ENCODE measurements at places on chromosomes 12 and 14.

DNA sequence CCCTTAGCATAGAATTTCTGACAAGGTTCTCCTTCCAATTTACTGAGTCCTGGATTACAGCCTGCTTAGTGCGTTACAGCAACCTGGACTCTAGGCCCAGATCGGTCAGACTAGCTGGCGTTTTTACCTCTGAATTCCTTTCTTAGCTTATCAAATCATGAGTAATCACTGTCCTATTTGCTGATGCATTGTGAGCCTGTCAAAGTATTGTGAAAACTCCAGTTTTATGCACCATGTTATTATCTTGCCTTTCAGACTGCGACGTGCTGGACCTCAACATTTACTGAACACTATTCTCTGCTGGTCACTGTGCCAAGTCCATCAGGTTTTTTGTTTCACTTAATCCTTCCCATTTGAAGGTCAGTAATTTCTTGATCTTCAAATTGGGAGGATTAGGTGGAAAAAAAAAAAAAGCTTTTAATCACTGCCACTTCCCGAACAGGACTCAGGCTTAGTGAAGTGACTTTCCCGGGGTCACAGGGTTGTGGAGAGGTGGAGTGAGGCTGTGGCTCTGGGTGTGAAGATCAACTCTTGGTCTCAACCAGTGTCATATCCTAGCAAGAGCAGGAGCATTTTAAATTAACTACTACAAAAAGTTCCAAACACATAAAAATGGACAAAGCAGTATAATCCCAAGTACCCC is 31.2 kb downstream of the FBXO21 start:
- no peak for DNase-seq

- no peak for DNase-seq
Observed at GRCh38 chr14:97874394-97874793, 1077.2 kb downstream of the VRK1 start.

DNA sequence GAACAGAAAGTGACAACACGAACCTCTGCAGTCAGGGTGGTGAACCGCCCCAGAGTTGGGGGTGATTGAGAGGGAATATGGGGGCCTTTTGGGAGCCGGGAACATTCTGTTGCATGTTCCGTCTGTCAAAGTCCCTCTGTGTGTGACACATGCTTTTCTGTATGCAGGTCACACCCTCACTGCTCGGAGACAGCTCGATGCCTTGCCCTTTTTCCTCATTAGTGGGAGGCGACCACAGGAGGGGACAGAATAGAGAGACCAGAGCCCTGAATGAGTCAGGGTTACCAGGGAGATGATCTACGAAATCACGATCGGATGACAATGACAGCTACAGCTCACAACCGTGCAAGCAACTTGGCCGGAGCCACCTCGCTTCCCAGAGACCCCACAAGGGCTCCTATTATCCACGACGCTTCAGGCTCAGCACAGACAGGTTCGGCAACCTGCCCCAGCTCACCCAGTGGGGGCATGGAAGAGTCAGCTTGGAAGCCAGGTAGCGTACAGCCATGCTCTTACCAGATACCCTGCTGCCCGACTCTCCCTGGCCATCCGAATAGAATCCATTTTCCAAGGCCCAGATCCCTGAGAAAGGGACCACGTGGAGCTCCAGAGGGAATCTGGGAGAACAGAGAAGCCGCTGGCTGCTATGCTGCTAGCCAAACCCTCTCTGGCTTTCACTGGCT is 38.8 kb downstream of the TESC start:
- no peak for DNase-seq

DNA sequence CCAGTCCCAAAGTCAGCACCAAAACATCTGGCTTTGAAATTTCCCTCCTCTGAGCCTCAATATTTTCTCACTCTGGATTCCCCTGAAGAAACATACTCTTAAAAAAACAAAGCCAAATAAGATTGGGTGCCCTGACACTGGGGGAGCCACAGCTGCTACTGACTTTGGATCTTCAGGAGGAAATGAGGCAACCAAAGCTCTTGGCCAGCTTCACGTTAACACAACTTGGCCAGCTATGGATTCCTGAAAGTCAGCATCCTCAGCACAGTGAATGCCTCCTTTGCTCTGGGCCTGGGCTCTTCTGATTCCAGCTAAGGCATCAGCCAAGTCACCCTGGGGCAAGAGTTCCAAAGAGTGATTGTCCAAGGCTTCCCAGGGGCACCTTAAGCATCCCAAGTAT is 254.8 kb downstream of the ANO2 start:
- DNase-seq = no peak

DNA sequence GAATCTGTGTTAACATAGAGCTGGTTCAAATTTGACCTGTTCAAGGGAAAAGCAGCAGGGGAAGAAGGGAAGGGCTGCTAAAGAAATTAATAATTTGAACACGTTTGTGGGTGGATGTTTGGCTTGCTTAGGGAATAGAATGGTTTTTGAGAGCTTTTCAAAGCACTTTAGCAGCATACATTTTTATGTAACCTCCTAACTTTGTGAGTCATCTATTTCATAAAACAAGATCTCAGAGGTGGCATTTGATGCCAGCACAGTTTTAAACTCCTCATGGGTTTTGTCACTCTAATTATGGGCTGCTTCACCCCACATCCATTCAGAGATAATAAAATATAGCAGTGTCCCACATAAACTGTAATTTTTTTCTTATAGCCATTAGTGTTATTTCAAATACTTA is 143.8 kb downstream of the ACSS3 start:
- no peak for DNase-seq

DNA sequence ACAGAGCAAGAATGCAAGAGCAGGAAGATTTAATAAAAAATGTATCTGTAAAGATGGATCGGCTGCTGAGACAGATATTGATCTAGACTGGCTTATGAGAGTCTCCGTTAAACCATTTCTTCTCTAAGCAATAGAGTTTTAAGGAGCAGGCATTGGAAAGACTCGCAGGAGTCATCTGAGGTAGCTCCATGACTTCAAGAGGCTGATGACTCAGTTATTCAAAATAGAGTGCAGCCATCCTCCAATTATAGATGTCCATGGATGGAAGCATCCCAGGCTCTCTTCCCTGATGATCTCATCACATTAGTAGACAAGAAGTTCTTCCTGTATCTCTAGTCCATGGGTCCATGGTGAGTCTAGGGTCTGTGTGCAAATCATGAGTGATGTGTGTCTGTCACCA is 638.3 kb upstream of the TMEM132C start:
- DNase-seq = no peak

GRCh38 chr12:31859232-31859977 is 99.8 kb upstream of the RESF1 start:
- no peak for DNase-seq
